LNCaP clone FGC (cell line): ENCODE measurements at places on chromosomes 4 and X.

- DNase-seq: no peak
Measured at GRCh38 chr4:138868562-138868961, 147.0 kb upstream of the NOCT start.

GRCh38 chr4:92885632-92886031 lies 581.9 kb downstream of the GRID2 start:
- no peak for DNase-seq

- no peak for DNase-seq
Measured at GRCh38 chr4:114323841-114324240, 274.8 kb upstream of the UGT8 start.

- DNase-seq: no peak
Measured at GRCh38 chr4:108119199-108119800, 49.4 kb downstream of the LEF1 start.

DNA sequence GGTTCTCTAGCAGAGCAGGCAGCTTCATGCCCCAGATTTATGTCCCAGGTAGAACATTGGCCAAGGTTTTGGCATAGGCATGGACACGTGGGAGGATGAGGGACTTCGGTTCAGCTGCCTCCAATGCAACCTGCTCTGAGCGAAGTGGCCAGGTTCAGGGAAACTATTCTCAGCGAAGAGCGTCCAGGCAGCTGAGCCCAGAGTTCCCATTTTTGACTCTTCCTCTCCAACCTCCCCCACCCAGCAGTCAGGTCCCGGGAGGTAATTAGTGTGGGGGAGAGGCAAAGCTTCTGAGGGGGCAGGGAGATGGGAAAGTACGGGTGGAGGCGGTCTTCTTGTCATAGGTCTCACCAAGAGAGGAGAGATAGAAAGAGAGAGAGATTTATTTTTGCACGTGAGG lies 1.0 kb downstream of the GABRA4 start:
- DNase-seq: no peak

DNA sequence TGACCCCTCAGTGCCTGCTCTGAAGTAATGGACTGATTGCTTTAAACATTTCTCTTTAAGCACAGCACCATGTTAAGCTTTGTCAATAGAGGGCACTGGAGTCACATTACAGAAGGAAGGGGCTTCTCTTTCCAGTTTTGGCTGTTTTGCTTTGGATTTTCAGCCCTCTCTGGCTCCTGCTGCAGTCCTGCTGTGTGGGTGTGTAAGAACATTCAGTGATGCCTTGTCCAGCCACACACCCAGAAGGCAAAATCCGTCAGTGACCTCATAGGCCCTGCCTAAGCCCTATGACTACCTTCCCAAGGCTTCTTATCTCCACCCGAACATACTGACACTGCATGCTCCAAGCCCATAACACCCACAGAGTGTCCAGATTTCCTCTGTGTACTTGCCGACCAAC lies 215.3 kb upstream of the CTSO start:
- DNase-seq: no peak

GRCh38 chr4:7652006-7652405 lies 217.3 kb upstream of the PSAPL1 start:
- DNase-seq: no peak

- DNase-seq: no peak
Measured at GRCh38 chrX:123171781-123172180, 12.3 kb upstream of the GRIA3 start.

- no peak for DNase-seq
Measured at GRCh38 chr4:173360587-173361221, 10.1 kb upstream of the SAP30 start.

- DNase-seq: no peak
Measured at GRCh38 chr4:91116861-91117260, 989.7 kb downstream of the CCSER1 start.

DNA sequence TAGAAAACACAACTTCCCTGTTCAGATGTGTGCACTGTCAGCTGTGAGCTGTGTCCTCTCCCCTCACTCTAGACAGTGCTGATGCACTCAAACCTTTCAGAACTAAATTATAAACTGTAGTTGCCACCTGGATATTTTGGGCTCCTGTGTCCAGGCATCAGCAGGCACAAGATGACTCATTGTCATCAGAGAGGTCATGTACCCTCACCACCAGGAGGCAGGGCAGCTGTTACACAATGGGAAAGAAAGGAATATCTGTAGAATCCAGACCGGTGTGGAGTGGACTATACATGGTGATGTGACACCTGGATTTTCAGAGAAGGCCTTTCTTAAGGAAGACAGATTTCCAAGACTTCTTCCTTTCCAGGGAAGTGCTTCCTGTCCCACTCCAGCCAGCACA lies 854.4 kb upstream of the AGA start:
- DNase-seq: no peak

DNA sequence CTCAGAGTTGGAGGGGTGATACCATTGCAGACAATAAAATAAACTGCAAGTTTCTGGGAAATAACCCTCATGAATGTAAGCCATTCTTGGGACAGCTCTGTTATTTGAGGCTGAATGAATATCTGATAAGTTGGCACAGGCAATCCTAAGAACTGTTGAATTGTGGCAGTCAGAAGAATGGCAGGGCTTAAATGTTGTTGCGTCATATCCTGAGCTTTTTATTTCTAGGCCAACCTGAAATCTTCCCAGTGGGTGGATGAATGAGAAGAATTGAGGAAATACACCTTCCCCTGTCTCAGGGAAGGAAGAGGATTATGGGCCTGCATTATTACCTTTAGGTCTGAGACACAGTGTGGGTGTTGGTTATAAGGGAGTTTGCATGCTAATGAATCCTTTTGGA lies 64.4 kb upstream of the C4orf54 start:
- DNase-seq: no peak
